ENCODE measurements at places on chromosomes 12 and 14.

DNA sequence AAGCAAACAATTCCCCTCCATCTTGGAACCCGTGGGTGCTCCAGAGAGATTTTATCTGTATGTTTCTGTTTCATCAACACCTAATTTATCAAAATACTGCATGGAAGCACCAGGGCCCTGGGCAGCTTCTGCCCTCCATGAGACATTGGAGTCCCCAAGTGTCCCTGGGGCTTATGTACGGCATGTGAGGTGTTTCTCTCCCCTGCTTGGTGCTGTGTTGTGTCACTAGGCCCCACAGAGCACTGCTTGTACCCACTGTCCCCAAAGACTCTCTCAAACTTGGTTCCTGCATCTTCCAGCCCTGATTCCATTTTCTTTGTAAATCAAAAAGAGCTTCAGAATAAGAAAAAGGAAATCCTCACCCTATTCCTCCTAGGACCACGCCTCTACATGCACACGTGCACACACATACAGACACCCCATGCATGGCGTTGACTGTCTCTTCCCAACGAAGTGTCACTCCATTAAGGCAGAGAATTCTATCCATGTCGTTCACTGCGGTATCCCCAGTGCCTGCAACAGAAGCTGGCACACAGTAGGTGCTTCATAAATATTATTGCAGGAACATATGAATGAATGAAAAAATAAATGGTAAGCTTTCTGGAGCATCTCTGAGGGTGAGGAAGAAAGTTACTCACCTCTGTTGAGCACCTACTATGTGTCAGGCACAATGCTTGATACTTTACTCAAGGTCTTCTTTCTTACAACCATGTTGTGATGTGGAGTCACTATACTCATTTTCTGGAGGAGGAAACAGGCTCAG, 191.6 kb downstream of the DICER1 start:
- DNase-seq: no peak

DNA sequence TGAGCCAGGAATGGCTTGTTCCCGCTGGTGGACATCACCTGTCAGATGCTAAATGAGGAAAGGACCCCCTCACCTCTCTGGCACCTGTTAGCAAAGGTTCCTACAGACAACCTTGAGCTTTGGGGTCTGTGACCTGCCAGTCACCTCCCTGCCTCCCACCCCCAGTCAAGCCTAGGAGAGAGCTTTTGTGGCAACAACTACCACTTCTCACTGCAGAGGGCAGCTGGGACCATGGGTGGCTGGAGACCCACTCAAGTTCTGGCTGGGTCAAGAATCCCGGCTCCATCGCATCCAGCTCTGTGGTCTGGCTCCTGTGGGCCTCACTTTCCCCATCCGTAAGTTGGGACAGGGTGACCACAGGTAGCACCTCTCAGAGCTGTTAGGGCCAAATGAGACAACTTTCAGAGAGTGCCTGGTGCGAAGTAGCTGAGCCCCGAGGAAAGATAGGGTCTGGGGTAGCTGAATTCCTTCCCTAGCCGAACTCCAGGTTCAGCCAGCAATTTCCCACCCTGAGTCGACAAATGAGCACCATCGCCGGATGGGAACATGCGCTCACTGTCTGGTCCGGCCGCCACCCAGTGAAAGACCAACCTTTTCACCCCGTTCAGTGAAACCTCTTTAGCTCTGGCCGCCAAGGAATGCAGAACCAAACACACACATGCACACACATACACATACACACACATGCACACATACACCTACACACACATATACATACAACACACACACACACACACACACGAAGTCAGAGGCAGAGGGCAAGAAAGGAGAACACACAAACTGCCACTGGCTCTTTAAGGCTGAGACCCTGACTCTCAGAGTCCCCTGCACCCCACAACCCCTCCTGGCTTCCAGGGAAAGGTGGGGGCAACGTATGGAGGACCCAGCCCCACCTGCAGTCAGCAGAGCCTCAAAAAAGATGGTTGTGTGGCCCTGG, 1.9 kb downstream of the TMEM119 start:
- DNase-seq: no peak

DNA sequence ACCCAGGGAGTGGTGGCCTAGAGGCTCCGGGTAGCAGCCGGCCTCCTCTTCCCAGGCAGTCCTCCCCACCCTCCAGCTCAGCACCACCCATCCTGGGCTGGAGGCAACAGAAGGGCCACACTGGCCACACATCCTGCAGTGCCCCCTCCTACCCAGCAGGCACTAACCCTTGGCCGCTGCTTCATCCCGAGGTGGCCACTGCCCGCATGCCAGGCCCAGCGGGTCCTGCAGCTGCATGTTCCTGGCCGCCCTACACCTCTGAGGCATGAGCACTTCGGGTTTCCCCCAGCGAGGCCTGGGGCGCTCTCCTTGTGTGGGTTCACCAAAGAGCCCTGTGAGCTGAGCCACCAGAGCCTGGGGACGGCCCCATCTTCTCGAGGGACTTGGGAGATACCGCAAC, 61.4 kb downstream of the CCNK start:
- no peak for DNase-seq

DNA sequence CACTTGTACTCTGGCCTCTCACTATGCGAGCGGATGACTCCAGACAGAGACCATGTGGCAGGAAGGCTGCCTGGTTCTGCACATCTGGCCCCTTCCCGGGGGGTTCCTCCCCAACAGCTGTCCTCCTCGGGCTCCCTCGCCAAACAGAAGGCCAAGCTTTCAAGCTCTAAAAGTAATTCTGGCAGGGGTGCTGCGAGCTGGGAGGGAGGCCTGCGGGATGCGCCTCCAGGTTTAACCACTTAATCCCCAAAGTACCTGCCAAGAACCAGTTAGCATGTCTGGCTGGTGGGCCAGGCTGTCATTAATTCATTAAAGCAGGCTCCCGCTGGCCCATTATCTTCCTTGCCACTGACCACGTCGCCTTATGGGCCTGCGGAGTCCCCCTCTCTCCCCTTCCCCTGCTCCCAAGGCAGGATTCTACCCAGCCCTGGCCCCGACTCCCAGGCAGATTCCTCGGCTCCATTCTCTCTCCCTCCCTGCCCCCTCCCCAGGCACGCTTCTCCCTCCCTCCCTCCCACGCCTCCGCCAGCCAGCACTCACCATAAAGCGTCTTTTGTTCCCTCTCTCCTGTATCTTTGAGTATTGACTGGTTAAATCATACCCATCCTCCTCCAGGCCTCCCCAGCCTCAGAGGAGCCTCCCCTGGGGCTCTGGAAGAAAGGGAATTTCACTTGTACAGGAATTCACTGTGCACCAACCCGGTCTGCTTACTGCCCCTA, 4.9 kb downstream of the HRK start:
- no peak for DNase-seq

DNA sequence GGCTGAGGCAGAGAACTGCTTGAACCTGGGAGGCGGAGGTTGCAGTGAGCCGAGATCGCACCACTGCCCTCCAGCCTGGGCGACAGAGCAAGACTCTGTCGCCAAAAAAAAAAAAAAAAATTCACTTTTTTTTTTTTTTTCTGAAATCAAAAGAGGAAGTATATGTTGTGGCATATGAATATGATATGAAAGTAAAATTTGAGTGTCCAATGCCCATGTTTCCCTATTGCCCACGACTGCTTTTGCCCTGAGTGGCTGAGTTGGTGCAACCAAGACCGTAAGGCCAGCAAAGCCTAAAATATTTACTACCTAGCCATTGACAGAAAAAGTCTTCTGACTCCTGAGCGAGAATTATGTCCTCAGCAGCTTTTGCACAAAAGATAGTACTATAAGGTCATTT, 101.7 kb upstream of the PARP11 start:
- peak; percentile 56 for DNase-seq

GRCh38 chr12:122989874-122990419, 9.5 kb downstream of the ARL6IP4 start:
- no peak for DNase-seq

DNA sequence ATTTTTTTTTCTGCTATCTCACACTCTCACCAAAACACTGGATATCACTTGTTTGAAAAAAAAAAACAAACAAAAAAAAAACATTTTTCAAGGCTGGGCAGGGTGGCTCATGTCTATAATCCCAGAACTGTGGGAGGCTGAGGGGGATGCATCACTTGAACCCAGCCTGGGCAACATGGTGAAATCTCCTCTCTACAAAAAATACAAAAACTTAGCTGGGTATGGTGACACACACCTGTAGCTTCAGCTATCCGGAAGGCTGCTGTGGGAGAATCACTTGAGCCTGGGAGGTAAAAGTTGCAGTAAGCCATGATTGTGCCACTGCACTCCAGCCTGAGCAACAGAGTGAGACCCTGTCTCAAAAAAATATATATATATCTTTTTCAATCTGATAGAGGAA, 66.2 kb downstream of the EPS8 start:
- no peak for DNase-seq

DNA sequence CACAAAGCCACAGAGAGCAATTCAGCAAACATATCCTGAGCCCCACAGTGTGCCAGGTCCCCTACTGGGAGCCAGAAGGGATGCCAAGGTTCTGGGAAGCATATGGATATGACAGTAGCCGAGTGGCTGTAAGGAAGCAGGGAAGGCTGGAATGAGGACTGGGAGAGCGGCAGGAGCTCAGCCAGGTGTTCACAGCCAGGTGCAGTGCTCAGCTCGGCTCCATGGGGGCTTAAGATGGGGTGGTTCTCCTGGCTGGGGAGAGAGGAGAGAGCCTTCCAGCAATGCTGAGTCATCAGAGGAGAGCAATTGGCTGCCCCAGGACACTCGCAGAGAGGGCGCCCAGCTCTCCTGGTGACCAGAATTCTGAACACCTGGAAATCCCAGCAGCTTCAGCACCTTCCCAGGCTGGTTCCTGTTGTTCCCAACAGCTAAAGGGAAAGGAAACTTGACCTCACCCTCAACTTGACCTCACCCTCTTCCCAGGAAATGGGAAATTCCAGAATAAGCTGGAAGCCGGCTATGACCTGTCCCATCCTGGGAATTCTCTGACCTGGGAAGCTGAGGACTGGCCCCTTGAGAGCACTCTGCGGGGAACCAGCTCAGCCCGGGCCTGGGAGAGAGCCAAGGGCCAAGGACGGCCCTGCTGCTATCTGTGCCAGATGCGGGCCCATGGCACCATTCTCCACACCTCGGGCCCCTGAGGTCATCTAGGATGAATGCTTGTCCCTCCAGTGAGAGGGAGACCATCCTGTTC, 34.6 kb downstream of the SLC6A12 start:
- DNase-seq: no peak

DNA sequence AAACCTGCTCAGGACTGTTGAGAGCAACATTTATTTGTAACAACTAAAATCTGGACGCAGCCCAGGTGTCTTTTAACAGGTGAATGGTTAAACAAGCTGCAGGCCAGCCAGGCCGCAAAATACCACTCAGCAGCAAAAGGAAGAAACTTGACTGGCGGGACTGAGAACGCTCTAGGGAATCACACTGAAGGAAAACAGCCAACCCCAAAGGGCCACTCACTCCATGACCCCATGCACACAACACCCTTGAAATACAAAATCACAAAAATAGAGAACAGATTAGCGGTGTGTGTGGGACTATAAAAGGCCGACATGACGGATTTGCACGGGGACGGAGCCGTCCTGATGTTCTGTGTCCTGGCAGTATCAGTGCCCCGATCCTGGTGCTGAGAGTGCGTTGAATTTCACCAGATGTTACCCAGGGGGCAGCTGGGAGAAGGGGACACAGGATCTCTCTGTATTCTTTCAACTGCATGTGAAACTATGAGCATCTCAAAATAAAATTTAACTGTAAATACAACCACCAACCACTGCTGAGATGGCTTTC, 23.0 kb downstream of the VPS37B start:
- DNase-seq: no peak

DNA sequence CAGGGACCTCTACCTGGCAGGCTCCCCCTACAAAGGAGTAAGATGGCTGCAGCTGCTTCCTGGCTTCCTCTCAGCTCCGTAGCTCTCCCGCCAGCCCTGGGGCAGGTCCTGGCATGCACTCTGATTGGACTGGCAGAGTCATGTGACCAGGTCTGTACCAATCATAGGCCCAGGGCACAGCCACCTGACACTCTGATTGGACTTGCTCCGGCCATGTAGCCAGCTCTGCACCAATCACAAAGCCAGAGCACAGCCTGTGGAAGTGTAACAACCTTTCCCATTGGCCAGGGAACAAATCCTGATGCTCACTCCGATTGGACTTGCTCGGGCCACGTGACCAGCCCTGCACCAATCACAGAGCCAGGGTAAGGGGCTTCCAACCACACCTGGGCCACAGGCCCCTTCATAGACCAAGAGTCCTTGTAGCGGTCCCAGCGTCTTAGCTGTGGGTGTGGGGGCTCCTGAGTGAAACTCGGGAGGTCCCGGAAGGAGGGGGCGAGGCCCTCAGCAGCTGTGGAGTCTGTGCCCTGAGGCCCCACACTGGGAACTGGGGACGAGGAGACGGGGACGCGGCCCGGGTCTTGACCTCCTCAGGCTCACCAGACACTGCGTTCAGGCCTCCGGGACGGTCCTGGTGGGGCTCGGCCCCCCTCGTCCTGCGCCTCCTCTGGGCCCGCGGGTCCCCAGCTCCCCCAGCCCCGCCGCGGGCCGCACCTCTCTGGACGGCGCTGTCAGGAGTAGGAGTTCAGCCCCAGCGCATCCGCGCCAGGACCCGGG, 210.6 kb downstream of the ADGRD1 start:
- no peak for DNase-seq

DNA sequence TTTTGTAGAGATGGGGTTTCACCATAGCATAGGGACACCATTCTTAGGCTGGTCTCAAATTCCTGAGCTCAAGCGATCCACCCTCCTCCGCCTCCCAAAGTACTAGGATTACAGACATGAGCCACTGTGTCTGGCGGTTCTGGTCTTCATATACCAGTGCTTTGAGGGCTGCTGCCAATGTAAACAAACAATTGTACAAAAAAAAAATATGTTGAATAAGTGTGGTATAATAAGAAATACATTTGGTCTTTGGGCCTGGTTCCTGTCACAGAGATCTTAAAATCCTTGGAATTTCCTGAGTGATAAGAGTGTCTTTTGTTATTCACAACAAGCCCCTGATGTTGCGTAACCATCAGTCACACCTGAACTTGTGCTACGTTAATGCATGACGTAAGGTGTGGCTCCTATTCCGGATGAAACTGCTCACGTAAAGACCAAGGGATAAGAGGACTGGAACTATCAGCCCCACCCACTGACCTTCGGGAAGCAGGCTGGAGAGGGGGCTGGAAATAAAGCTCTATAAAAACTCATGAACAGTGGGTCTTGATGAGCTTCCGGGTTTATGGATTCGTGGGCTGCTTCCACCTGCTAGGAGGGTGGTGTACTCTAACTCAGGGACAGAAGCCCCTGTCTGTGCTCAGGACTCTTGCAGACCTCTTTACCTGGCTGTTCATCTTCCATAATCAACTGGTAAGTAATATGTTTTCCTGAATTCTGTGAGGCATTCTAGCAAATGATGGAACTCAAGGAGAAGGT, 16.5 kb upstream of the RIMKLB start:
- no peak for DNase-seq

GRCh38 chr12:106144847-106145246, 6.1 kb upstream of the NUAK1 start:
- DNase-seq: no peak

DNA sequence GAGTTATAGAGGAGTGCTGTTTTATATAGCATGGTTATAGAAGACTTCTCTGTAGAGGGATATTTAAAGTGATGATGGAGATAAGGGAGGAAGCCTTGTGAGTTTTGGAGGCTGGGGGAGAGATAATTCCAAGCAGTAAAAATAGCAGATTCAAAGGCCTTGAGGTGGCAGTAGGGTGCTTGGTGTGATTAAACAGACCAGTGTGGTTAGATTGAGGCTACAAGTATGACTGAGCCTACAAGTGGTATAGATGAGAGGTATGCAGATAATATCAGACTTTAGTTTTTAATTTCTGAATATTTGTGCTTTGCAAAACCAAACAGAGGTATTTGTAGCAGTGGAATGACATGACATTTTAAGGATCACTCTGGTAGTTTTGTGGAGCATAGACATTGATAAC, 20.3 kb downstream of the FANCM start:
- no peak for DNase-seq

GRCh38 chr12:3155702-3156370, 78.7 kb downstream of the TSPAN9 start:
- DNase-seq: no peak
